HepG2 (cell line): ENCODE measurements at places on chromosomes 12 and 14. TPM values are rescaled to one million over a fixed set of nuclear protein-coding genes. Genes with fewer than 3 reads are reported as not detected.

Gene CIT
- 6.0 and 7.7 TPM in 2 replicates for polyA plus RNA-seq

Gene NXPH4
- polyA plus RNA-seq: 0.13 and 0.24 TPM in 2 replicates

Gene WSCD2
- polyA plus RNA-seq: not detected in 2 replicates

Gene CABP1
- not detected in 2 replicates for polyA plus RNA-seq

Gene RPL36AL
- 84.2 and 90.0 TPM in 2 replicates for polyA plus RNA-seq

Gene ASIC1
- 1.3 and 1.5 TPM in 2 replicates for polyA plus RNA-seq

Gene CCDC196
- not detected in 2 replicates for polyA plus RNA-seq

Gene KRT78
- polyA plus RNA-seq: not detected in 2 replicates

Gene TMEM119
- not detected in 2 replicates for polyA plus RNA-seq

Gene DAO
- 0.34 and 0.48 TPM in 2 replicates for polyA plus RNA-seq

Gene STON2
- polyA plus RNA-seq: 2.1 and 2.4 TPM in 2 replicates

Gene USP44
- 0.04 and 0.05 TPM in 2 replicates for polyA plus RNA-seq

Gene MGAT4C
- polyA plus RNA-seq: not detected in 2 replicates

Gene MAP1LC3B2
- polyA plus RNA-seq: 2.1 and 2.2 TPM in 2 replicates

Gene FOXA1
- 43.4 and 47.6 TPM in 2 replicates for polyA plus RNA-seq

Gene POTEG
- polyA plus RNA-seq: not detected in 2 replicates

Gene LRRC43
- polyA plus RNA-seq: not detected in 2 replicates

Gene CD27
- 0.12 and 0.18 TPM in 2 replicates for polyA plus RNA-seq

Gene BCL2L2
- 49.8 and 58.5 TPM in 2 replicates for polyA plus RNA-seq

Gene SLC7A8
- polyA plus RNA-seq: 0.03 and 0.25 TPM in 2 replicates

Gene TRPV4
- polyA plus RNA-seq: 4.7 and 5.6 TPM in 2 replicates

Gene HHIPL1
- 0.01 TPM in 1 of 2 replicates, not detected in the other for polyA plus RNA-seq

Gene FZD10
- polyA plus RNA-seq: not detected in 2 replicates

Gene GYS2
- not detected in 2 replicates for polyA plus RNA-seq

Gene CLEC4C
- not detected in 2 replicates for polyA plus RNA-seq

Gene ACRBP
- 0.37 and 0.46 TPM in 2 replicates for polyA plus RNA-seq

Gene SIX6
- not detected in 2 replicates for polyA plus RNA-seq

Gene RBM23
- polyA plus RNA-seq: 2.1 and 2.9 TPM in 2 replicates

Gene ALG10B
- polyA plus RNA-seq: 3.0 and 3.3 TPM in 2 replicates

Gene LRRK2
- not detected in 2 replicates for polyA plus RNA-seq

Gene MYF5
- polyA plus RNA-seq: not detected in 2 replicates

Gene ERBB3
- polyA plus RNA-seq: 358 and 371 TPM in 2 replicates

Gene ADAM21
- polyA plus RNA-seq: 0.03 and 0.07 TPM in 2 replicates

Gene B4GALNT3
- polyA plus RNA-seq: 3.2 and 3.3 TPM in 2 replicates

Gene RTN1
- 0.18 and 0.21 TPM in 2 replicates for polyA plus RNA-seq

Gene SLC6A15
- not detected in 2 replicates for polyA plus RNA-seq

Gene RAD9B
- 0.05 and 0.10 TPM in 2 replicates for polyA plus RNA-seq
